ENCODE measurements at places on chromosomes 4 and X.
A peak's percentile ranks its signal among the peaks of the same experiment; 100 is the strongest.

DNA sequence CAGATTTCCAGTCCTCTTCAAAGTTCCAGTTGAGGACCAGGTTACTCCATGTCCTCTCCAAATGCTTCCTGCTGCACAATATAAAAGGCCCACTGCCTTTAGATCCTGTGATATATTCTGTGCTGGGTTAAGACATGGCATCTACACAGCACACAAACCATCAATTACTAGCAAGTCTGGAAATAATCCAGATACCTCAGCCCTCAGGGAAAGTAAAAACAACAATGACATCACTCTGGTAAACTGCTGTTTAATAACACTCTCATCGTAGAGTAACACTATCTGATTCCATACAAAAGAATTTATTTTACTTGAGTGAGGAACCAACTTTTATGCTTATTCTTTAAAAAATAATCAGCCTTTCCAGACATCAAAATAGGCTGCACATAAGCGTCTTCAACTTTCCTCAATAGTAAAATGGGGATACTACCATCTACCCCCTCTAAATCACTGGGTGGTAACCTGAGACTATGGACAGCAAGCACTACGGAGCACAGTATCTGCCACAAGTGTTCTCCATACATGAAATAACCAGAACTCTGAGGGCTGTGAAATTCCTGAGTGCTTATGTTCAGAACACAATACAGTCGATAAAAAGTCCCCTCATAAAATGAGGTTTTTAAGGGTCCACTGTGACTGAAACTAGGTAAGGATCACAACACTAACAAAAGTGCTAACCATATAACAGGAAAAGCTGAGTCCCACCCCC lies 53.4 kb downstream of the ABCG2 start:
- no peak for DNase-seq

DNA sequence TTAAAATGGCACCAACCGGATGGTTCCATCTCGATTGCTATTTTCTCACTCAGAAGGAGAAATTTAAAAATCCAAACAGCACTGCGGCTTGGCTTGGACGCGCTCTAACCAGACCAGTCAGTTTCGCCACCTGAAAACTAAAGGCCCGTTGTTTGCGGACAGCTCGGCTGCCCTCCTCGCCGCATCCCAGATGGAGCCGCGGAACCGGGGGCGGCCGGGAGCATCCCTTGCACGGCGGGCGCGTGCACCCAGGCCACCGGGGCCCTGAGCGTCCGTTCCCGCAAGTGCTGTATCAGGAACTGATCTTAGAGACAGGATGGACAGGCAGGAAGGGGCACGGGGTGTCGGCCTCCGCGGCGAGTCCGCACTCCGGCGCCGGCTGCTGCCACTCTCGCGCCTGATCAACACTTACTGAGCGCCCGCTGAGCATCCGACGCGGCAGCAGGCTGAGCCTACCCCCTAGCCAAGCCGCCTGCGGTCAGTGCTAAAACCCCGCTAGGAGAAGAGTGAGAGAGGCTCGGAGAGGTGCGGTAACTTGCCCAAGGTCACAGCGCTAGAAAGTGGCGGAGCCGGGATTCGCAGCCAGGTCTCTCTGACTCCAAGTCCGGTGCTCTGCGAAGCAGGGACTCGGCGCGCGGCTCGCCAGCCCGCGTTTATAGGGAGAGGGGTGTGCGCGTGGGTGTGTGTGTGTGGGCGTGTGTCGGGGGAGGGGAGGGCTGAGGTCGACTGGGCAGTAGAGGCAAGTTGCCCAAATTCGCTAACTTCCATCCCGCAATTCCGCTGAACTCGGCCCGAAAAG lies at the start of gene CITED1:
TSS of gene CITED1 (minus strand) at position 629 of the 799 bp plus-strand sequence. CDS start 3,045 bp downstream, outside the sequence.
- DNase-seq, result peak; percentile 53

DNA sequence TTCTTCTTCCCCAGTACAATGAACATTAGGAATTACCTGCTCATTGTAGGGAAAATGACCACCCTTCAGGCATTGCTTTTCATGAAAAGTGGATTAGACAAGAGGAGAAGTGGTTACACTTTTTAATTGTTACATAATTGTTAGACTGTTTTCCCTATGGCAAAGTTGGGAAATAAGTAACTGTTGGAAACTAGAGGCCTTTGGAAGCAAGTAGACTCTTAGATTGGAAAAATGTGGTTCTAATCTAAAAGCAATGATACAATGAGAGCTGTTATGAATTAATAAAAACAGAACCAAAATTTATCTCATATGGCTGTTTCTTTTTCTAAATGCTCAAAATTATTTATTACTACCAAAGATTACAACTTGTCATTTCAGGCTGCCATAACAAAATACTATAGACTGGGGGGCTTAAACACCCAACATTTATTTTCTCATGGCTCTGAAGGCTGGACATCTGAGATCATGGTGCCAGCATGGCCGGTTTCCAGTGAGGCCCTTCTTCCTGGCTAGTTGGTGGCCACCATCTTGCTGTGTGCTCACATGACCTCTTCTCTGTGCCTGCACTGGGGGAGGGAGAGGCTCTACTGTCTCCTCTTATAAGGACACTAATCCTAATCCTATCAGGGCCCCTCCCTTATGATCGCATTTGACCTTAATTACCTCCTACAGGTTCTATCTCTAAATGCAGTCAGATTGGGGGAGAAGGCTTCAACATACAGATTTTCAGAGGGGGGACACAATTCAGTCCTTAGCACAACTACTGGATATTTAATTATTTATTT lies 12.5 kb downstream of the CC2D2A start:
- no peak for DNase-seq

DNA sequence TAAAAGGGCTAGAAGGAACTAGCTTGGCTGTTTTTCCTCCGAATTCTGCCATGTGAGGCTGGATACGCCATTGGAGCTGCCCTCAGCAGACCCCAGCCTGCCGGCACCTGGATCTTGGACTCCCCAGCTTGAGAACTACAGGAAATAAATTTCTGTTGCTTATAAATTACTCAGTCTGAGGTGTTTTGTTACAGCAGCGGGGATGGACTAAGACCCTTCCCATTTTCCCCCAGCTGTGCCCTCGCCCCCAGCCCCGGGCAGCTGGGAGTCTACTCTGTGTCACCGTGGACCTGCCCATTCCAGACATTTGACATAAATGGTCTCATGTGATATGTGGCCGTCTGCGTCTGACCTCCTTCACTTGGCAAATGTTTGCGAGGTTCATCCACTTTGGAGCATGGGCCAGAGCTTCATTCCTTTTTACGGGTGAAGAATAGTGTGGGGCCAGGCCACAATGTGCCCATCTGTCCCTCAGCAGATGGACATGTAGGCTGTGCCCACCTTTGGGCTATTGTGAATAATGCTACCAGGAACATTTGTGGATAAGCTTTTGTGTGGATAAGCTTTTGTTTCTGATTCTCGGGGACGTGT lies 30.7 kb upstream of the SPON2 start:
- peak; percentile 14 for DNase-seq

- no peak for DNase-seq
Measured at GRCh38 chr4:139553751-139554641, 2.0 kb downstream of the SETD7 start.

- no peak for DNase-seq
Measured at GRCh38 chrX:117707948-117708743, 408.5 kb downstream of the KLHL13 start.

GRCh38 chr4:2256156-2256731 lies 5.7 kb downstream of the MXD4 start:
- DNase-seq, result no peak

DNA sequence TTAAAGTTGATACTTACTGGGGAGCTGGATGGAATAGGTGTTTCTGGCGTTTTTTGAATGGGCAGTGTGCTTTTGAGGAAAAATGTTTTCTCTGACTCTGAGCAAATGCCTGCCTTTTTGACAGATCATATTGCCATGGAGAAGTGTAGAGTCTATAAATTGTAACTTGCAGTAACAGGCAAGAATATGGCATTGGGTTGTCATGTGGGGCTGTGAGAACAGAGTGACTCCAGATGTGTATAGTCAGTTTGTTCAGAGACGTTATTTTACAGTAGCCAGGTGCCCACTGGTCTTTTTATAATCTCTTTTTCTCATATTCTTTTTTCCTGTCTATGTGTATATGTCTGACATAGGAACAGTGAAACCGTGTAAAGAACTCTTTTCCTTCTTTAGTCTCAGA lies 40.8 kb downstream of the RAPGEF2 start:
- no peak for DNase-seq

GRCh38 chrX:22922961-22923360 lies 76.8 kb upstream of the DDX53 start:
- no peak for DNase-seq

- DNase-seq, result no peak
Measured at GRCh38 chrX:124455966-124456365, 109.6 kb downstream of the SH2D1A start.

DNA sequence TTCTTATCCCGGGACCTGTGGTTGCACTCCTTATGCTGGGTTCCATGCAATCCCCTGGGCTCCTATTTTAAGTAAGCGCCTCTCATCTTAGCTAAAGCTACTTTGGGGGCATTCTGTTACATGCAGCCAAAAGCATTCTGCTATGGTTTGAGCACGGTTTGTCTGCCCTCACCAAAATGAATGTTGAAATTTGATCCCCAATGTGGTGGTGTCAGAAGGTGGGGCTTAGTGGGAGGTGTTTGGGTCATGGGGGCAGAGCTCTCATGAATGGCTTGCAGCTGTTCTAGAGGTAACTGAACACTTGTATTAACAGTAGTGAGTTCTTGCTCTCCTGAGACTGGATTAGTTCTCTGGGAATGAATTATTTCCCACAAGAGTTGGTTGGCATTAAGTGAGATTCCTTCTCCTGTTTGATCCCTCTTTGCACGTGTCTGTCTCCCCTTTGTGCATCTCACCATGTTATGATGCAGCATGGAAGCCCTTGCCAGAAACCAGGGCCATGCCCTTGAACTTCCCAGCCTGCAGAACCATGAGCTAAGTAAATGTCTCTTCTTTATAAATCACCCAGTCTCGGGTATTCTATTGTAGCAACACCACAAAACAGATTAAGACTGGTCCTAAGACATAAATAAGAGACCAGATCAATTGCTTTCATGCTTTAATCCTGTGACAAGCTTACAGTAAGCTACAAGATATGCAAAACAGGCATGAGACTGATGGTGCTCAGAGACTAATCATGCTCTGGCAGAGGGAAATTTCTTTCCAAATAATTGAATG lies 141.8 kb downstream of the TSPAN5 start:
- DNase-seq, result no peak

DNA sequence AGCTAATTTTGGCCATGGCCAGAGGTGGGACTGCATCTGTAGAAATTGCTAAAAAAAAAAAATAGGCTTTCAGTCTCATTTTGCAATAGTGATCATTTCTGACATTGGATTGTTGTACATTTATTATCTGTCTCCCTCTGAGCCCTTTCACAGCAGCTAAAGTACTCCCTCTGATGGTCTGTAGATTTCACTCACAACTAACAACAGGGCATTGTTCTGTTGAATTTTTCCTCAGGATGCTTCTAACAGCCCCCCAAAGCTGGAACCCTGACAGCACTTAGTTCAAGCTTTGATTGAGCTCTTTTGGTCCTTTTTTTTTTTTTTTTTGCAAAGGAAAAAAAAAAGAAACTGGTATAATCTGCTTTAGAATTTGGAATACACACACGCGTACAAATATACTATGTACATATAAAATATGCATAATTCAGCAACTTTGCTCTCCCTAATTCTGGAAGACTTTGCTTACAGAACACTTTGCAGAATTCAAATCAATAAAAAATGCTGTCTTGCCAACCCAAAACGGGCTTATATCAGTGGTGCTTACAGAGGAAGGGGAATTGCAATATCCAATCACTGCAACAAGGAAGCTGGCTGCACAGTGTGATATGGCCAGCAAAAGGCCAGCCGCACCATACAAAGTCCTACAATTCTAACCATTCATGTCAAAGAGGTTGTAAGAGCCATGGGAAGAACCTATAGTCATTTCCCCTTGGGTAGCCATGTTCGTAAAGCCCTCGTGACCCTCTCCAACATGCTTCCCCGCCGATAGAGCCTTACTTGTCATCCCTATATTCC lies 406.4 kb downstream of the SMARCA1 start:
- DNase-seq, result no peak
